ENCODE measurements at places on chromosomes 2 and 18.

GRCh38 chr2:10048501-10049171 lies 5.3 kb downstream of the KLF11 start:
- peak; percentile 56 for DNase-seq

DNA sequence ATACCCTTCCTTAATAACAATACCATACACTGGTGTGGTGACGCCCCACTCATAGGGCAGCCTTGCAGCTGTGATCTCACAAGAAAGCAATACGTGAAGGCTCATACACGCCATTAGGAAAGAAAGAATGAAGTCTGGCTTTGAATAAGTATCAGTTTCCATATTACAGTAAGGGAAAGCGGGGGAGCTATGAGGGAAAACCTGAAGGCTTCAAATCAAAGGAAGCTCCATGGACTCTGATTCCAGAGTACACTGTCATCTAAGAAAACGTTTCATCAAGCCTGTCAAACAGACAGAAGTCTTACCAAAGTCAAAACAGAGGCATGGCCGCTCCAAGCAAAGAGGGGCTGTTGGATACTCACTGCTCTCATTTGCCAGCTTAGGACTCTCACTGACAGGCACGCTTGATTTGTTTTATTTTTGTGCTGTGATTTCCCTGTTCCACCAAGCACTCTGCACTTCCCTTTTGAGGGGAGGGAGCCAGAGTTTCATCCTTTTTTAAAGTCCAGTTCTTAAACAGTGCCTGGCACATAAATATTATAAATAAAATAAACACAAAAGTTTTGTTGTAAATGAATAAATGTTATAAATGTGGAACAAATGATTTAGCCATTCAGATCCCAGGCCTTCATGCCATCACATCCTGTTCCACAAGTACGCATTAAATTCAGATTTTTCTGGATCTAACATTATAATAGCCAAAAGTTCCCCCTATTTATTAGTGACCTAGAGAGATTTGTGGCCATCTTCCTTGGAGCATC lies 221.2 kb downstream of the PIEZO2 start:
- peak; percentile 10 for DNase-seq

- DNase-seq, result no peak
Measured at GRCh38 chr2:108346827-108347226, 30.9 kb upstream of the SULT1C4 start.

GRCh38 chr2:161424891-161425727 lies 9.0 kb downstream of the TBR1 start:
- peak; percentile 40 for DNase-seq

DNA sequence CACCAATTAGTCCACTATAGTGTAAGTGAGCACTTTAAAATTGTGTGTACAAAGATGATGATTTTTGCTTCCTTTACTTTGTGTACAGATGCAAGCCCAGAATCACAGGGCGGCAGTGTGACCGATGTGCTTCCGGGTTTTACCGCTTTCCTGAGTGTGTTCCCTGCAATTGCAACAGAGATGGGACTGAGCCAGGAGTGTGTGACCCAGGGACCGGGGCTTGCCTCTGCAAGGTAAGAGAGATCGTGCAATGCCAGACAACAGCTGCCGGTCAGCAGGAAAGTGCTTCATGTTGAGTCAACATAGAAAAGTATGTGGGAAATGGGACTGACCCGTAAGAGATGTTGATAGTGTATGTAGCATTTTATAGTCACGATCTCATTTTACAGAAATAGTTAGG lies 156.8 kb upstream of the TTC39C start:
- no peak for DNase-seq

GRCh38 chr2:112916145-112916571 lies 5.2 kb downstream of the IL37 start:
- DNase-seq, result no peak

GRCh38 chr2:120620025-120620793 lies 115.5 kb upstream of the GLI2 start:
- DNase-seq, result no peak

DNA sequence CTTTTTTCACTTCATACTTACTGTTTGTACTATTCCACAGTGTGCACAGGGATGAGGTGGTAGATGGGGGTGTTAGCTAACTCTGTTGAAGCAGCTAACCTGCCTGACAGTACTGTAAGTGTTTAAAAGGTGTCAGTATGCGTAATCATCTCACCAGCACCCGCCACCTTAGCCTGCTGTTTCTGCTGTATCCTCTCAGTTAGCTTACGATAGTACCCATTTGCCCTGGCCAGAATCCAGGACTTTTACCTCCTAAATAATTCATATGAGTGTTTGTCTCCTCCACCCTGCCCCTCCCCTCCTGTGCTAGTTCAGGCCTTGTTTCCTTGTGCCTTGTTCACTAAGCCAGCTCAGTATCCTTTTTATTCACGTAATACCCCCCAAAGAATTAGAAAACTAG lies 34.2 kb downstream of the TRAPPC12 start:
- no peak for DNase-seq

DNA sequence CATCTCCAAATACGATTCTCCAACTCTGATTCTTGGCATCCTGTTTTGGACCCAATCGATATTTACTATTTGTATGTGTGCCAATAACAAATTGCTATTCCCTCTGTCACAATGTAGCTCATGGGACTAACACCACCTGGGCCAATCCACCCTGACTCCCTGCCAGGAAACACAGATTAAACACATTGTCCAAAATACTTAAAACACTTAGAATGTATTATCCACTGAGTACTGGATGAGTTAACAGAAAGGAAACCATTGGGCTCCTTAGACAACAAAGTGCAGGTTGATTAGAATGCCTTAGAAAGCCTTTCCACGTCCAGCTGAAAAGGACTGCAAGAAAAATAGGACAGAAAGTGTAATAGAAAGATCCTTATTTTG lies 79.4 kb upstream of the ARHGAP28 start:
- DNase-seq, result no peak

- no peak for DNase-seq
Measured at GRCh38 chr2:69185807-69186206, 172.8 kb downstream of the ANTXR1 start.

DNA sequence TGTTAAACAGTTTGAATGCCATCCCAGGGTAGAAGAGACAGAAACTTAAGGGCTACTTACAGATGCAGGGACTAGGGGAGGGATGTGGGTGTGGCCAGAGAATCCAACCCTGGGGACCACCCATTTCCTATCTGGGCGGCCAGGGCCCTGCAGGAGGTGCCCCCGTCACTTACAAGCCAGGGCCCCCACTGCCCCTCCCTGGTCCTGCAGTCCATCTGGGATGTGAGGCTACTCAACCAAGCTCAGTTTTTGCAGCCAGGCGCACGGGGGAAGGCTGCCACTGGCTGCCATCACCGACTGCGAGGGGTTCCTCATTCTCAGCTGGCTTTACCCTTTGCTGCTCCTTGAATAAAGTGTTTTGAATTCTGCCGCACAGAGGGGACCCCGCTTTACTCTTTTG lies 42.1 kb downstream of the RRM2 start:
- DNase-seq, result no peak

DNA sequence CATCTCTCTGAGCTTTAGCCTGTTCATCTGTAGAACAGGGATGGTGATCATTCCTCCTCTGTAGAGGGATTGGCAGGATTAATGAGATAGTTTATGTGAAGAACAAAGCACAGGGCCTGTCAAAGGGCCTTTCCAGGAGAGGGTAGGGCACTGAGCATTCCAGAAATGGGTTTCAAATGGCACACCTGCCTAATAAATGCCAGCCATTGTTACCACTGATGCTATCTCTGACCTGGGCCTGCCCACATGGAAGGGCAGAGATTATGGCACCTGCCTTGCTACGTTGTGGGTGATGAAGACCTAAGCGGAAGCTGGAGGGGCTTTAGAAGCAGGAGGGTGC lies 31.0 kb upstream of the GMPPA start:
- no peak for DNase-seq

GRCh38 chr2:222780051-222780450 lies 80.8 kb upstream of the ACSL3 start:
- no peak for DNase-seq

- no peak for DNase-seq
Measured at GRCh38 chr2:238688193-238689153, 159.4 kb upstream of the TWIST2 start.

DNA sequence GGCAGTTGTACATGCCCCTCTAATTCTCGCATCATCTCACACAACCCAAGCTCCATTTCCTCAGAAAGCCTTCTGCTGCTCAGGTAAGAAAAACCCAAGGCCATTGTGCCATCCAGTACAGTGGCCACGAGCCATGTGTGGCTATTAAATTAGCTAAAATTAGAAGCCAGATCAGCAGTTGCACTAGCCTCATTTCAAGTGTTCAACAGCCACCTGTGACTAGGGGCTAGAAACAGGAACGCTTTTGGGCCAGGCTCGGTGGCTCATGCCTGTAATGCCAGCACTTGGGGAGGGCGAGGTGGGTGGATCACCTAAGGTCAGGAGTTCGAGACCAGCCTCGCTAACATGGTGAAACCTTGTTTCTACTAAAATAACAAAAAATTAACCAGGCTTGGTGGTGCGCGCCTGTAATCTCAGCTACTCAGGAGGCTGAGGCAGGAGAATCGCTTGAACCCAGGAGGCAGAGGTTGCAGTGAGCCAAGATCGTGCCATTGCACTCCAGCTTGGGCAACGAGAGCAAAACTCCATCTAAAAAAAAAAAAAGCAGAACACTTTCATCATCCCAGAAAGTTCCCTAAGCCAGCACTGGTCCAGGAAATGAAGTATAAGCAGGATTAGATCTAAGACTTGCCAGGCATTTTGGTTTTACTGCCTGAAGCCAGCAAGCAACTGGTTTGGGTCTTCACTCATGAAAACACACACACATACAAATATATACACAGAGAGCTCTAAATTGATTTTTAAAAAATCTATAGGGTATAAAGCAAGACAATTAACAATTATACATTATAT lies 35.7 kb downstream of the ATP8B1 start:
- DNase-seq, result no peak

GRCh38 chr18:79522451-79523205 lies 126.9 kb downstream of the NFATC1 start:
- DNase-seq, result no peak

DNA sequence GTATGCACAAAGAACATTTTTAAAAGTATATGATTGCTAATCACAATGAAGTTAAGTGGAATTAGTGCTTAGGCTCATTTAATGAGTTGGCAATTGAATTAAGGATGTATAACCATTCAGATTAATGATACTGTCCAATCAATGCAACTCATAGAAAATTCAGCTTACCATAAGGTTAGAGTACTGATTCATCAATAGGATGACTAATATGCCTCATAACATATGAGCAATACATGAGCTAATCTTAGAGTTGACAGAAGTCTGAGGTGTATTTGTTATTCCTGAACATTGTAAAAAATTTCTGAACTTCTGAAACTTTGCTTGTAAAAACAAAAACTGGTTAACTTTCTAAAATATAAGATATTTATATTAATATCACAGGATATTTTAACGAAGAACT lies 118.3 kb upstream of the NETO1 start:
- DNase-seq, result no peak

DNA sequence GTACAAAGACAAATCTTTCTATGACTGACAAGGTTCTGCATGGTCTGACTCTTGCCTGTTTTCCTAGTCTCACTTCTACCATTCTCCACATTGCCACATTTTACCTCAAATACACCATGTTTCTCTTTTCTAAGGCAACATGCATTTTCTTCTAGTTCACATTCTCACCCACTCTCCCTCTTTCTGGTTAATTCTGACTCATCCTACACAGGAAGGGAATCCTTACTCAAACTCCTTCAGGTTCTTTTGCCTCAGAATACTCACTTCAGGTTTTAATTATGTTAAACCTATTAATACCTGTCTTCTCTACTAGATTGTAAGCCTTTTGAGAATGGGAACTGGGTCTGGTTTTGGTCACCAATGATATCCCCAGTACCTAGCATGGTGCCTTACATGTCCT lies 47.2 kb downstream of the MAP2 start:
- no peak for DNase-seq

- no peak for DNase-seq
Measured at GRCh38 chr2:130827502-130828251, 9.0 kb upstream of the ARHGEF4 start.

Measured in retina (tissue), 1 donor.